ENCODE measurements at places on chromosomes 16 and 17.

DNA sequence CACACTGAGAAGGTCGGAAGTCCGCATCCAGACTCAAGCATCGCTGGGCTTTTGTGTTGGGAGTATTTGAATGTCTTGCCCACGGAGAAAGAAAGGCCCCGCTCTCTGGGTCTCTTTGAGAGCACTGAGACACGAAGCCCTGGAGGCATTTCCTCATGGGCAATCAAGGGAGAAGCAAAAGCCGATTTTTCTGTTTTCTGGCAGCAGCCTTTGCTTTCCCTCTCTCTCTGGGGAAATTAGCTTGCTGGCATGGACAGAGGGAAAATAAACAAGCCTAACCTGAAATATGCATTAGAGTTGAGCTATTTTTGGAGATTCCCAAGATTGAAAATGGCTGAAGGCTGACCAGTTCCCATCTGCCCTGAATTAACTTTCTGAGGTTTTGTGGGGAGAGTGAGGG lies 238.7 kb downstream of the HAPSTR1 start:
- no peak for DNase-seq

DNA sequence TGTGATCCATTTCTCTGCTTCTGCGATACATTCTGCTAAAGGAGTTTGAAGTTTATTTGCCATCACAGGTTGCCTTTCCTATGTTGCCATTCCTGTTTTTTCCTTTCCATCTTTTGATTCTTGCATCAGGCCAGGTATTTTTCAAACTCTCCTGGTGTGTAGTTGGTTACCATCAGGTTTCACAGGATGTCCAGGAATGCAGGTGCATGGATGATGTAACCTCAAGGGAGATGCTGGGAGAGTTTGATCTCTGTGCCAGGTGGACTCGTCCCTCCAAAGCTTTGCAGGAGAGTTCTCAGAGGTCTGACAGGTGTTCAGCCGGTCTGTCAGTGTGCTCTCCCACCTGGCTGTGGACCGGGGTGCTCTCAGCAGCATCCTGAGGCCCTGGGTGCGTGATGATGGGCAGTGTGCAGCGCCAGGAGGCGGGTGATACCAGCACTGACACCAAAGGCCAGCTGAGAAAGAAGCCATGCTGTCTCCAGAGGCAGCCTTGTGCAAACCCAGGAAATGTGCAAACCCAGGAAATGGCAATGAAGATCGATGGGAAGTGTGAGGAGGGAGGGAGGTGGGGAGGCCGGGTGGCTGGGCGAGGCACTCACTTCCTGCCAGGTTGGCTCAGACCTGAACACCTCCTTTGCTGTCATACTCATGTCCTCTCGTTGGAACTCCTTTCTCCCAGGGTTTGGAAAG lies 1.7 kb downstream of the ATP2C2 start:
- no peak for DNase-seq

DNA sequence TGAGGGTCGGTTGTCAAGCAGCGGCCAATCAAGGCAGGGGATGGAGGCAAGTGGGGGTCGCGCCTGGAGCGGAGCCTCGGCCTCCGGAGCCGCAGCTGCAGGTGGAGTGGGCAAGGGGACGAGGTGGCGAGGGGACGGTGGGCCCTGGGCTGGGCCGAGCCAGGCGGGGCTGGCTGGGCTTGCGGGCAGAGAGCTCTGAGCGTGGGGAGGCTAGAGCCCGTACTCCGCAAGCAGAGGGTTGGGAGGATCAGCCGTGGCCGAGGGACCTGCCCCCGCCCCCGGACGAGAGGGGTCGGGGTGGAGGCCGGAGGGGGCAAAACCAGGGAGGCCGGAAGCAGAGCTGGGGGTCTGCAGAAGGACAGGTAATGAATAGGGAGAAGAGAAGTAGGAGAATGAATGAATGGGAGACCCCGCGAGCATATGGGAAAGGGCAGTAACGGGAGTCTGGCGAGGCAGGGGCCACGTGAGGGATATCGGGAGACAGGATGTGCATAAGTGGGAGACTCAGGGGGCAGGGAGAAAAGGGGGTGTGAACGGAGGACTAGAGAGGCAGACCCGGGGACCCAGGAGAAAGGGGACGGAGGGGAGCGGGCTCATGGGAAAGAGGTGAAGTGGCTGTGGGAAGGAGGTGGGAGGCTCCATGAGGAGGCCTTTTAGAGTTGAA lies at the start of gene KATNB1:
TSS of gene KATNB1 (plus strand) at position 16 of the 664 bp plus-strand sequence. CDS start 1,474 bp downstream, outside the sequence.
- no peak for DNase-seq

GRCh38 chr16:75280331-75280804 lies 28.9 kb upstream of the BCAR1 start:
- no peak for DNase-seq

DNA sequence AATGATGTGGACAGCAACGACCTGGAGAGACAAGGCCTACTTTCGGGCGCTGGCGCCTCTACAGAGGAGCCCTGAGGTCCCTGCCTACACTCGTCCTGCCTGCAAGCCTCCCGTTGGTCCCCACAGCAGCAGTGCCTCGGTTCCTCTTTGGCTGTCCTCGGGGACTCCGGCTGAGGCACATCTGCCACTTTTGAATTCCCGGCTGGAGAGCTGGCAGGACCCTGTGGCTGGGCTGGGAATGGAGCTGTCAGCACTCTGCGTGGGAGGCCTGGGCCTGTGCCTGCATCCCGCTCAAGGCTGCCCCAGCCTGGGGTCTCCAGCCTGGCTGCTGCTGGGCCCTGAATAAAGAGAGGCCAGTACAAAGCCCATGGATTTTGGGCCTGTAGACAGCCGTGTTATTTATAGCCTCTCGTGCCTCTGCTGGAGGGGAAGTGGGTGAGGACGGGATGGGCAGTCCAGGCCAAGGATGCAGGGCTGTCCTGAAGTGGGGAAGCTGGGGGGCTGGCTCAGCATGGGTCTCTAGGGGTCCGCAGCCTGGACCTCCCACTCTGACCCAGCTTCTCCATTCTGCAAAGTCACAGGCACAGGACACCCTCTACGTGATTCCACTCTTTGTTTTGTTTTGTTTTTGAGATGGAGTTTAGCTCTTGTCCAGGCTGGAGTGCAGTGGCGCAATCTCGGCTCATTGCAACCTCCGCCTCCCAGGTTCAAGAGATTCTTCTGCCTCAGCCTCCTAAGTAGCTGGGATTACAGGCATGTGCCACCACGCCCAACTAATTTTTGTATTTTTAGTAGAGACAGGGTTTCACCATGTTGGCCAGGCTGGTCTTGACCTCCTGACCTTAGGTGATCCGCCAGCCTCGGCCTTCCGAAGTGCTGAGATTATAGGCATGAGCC lies 10.6 kb upstream of the SPNS2 start:
- DNase-seq: no peak
